Endothelial cell (in vitro differentiated cells): ENCODE measurements at places on chromosomes 3 and 15.
A peak's percentile ranks its signal among the peaks of the same experiment; 100 is the strongest.

DNA sequence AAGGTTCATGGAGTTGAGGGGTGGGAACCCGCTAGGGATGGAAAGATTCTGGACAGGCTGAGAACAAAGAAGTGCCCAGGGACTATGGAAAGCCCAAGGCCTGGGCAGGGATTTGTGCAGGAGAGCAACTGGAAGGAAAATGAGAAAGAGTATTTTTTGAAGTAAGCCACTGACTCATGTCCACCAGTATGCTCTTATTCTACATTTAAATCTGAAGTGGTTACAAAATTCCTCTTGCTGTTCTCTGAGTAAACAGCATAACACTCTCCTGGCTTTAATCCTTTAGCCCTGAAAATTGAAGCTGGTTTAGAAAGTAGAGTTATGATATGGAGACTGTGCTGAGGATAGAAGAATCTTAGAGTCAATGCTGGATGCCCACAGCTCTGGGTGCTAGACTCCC is 165.2 kb downstream of the ISL2 start:
- no peaks in the 10 kb centered on the region for H3K36me3 ChIP-seq
- H3K27ac ChIP-seq = peak overlapping the region; percentile 42
- H3K27me3 ChIP-seq = peaks cover 4% of the 10 kb centered on the region

DNA sequence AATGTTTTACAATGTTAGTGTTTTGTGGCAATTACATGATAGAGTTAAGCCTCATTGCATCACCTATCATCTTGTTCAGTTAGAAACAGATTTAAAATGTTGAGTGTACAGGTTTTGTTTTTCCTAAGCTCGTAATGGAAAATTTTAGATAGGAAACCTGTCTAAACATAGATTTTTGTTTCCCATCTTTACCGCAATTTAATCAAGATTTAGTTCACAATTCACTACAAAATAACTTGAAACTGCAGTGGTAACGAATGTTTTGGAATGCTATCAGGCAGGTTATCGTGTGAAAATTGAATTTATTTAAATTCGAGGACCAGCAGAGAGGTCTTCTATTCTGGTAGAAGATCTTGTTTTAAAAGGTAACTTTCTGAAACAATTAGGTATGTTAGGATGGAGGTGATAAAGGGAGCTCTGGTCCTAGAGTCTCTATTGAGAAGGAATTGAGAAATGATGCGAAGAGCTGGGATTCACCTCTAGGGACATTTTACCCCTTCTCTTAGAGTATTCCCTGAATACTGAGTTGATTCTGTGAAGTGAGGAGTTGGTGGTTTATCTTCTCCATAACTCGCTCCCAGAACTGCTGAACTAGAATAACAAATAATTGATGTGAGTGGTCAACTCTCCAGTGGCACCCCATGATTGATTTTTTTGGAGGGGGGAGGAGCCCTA is 1.4 kb downstream of the DOCK3 start:
- H3K27ac ChIP-seq = no peak overlapping the region
- peaks cover 10% of the 10 kb centered on the region for H3K27me3 ChIP-seq
- DNase-seq = no peak
- H3K36me3 ChIP-seq = peaks cover 8% of the 10 kb centered on the region

- H3K36me3 ChIP-seq = no peaks in the 10 kb centered on the region
- DNase-seq = no peak
- no peaks in the 10 kb centered on the region for H3K27me3 ChIP-seq
- no peak overlapping the region for H3K27ac ChIP-seq
- no peaks in the 10 kb centered on the region for H3K4me1 ChIP-seq
- H3K4me3 ChIP-seq = no peak overlapping the region
Measured at GRCh38 chr3:36740787-36741186, 23.6 kb downstream of the DCLK3 start.

GRCh38 chr3:69413551-69414207 is 27.8 kb upstream of the FRMD4B start:
- H3K27me3 ChIP-seq = peaks cover 3% of the 10 kb centered on the region
- H3K4me1 ChIP-seq = peaks cover 9% of the 10 kb centered on the region
- no peak overlapping the region for H3K4me3 ChIP-seq
- no peak overlapping the region for H3K27ac ChIP-seq

GRCh38 chr15:94631608-94632007 is 400.2 kb downstream of the MCTP2 start:
- H3K4me3 ChIP-seq = no peak overlapping the region
- H3K27me3 ChIP-seq = no peaks in the 10 kb centered on the region
- peaks cover 10% of the 10 kb centered on the region for H3K4me1 ChIP-seq
- no peak for DNase-seq
- no peaks in the 10 kb centered on the region for H3K36me3 ChIP-seq
- H3K27ac ChIP-seq = no peak overlapping the region

- H3K36me3 ChIP-seq = no peaks in the 10 kb centered on the region
- H3K27ac ChIP-seq = no peak overlapping the region
- no peaks in the 10 kb centered on the region for H3K4me1 ChIP-seq
- no peaks in the 10 kb centered on the region for H3K27me3 ChIP-seq
Measured at GRCh38 chr3:4413467-4413866, 53.6 kb downstream of the SUMF1 start.

DNA sequence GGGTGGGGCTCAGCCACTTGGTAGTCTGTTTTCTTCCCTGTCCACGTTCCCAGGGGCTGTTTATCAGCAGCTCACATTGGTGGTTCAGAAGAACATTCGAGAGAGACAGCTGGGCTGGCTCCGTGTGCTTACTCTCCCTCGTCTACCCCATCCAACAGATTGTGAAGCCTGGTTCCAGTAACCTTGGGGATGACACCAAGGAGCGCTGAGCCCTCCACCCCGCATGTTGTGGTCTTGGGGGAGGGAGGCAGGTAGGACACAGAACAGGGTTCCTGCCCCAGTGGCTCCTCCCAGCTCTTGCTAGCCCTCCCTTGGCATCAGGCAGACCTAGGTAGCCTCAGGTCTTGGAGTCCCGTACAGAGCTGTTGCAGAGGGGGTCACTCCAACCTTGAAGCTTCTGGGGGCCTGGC is 33.1 kb downstream of the KLF13 start:
- peaks cover 9% of the 10 kb centered on the region for H3K36me3 ChIP-seq
- peaks cover 5% of the 10 kb centered on the region for H3K27me3 ChIP-seq
- H3K4me3 ChIP-seq = no peak overlapping the region

- H3K4me1 ChIP-seq = no peaks in the 10 kb centered on the region
- no peak for DNase-seq
- no peak overlapping the region for H3K4me3 ChIP-seq
- no peaks in the 10 kb centered on the region for H3K36me3 ChIP-seq
- H3K27me3 ChIP-seq = peaks cover 2% of the 10 kb centered on the region
- H3K27ac ChIP-seq = no peak overlapping the region
Measured at GRCh38 chr15:85992224-85992623, 87.4 kb upstream of the AGBL1 start.

DNA sequence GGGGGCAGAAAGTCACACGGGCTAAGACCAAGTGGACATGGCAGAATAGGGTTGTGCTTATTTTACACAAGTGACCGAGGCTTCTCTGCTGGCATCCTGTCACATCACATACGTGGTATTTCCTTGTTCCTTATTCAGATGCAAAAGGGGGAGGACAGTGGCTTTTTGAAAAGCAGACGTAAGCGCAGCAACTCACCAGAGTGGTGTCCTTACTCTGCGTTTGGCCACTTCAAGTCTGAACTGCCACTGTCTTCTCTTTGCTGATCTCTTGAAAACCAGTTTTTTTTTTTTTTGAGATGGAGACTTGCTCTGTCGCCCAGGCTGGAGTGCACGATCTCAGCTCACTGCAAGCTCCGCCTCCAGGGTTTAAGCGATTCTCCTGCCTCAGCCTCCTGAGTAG is 113.2 kb downstream of the SOX2 start:
- no peak for DNase-seq
- no peak overlapping the region for H3K27ac ChIP-seq
- H3K4me1 ChIP-seq = peaks cover 3% of the 10 kb centered on the region

DNA sequence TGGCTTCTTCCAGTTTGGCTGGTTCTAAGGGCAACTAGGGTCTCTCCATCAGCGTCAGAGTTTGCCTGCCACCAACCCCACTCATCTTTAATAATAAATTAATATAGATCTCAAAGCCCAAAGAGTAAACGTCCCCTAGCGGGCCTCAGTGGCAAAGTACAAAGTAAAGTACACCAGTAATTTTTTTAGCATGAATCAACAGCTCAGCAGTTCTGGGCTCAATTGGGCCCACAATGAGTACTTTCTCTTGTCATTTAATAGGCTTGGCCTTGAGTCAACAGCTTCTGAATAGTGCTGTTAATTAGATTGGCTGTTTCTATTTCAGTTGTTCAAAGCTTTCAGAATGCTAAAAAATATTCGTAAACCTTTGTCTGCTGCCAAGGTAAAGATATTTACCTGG is 89.0 kb upstream of the PFN2 start:
- no peak for DNase-seq
- H3K4me3 ChIP-seq = no peak overlapping the region
- H3K36me3 ChIP-seq = peaks cover 4% of the 10 kb centered on the region
- no peaks in the 10 kb centered on the region for H3K4me1 ChIP-seq

DNA sequence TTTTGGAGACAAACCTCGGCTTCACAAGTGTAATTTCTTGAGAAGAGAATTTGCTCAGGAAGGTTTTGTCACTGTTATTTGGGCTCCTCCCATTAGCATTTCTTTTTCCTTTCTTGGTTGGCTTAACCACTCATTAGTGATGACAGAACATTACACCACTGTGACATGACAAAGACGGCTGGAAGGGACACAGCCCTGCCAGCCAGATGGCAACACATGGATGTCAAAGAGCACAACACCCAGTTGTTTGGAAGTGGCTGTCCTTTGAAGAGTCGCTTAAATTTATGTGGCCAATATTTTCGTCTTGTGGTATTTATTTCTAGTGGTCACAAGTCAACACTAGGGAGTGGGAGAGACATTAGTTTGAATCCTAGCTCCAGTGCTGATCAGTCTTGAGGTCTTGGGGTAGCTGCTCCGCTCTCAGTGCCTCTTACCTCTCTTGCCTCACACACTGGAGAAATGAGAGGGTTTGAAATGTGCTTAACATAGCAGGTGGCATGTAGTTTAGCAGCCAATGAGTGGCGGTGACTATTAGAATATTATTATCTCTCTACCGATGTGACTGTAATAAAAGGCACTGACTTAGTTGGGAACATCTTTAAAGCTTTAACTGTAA is 92.8 kb downstream of the FRMD4B start:
- peaks cover 22% of the 10 kb centered on the region for H3K4me1 ChIP-seq
- H3K36me3 ChIP-seq = peaks cover 19% of the 10 kb centered on the region
- no peaks in the 10 kb centered on the region for H3K27me3 ChIP-seq
- H3K4me3 ChIP-seq = no peak overlapping the region

- H3K4me3 ChIP-seq = no peak overlapping the region
- H3K27ac ChIP-seq = no peak overlapping the region
- H3K4me1 ChIP-seq = peaks cover 24% of the 10 kb centered on the region
- no peak for DNase-seq
Measured at GRCh38 chr15:70324001-70324974, 226.6 kb upstream of the TLE3 start.

GRCh38 chr3:182241766-182242488 is 530.2 kb downstream of the SOX2 start:
- peaks cover 11% of the 10 kb centered on the region for H3K4me1 ChIP-seq
- H3K4me3 ChIP-seq = no peak overlapping the region
- H3K36me3 ChIP-seq = no peaks in the 10 kb centered on the region
- H3K27me3 ChIP-seq = peaks cover 1% of the 10 kb centered on the region
- no peak for DNase-seq

DNA sequence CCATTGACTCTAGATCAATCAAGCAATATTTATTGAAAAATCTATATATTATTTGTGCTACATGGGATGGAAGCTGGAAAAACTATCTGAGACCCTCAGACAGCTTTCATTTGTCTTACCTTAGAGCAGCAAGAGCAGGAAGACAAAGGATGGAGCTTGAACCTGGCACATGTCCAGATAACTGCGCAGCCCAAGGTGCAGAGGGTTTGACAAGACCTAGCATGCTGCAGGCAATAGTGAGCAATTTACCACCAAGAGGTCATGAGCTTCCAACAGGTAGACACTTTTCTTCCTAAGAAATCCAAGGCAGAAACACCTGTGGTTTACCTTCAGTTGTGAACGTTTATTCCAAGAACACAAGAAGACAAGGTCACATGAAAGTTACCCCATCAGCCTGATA is 214.7 kb upstream of the NECTIN3 start:
- no peaks in the 10 kb centered on the region for H3K27me3 ChIP-seq
- DNase-seq = no peak
- H3K4me3 ChIP-seq = no peak overlapping the region
- H3K4me1 ChIP-seq = no peaks in the 10 kb centered on the region

DNA sequence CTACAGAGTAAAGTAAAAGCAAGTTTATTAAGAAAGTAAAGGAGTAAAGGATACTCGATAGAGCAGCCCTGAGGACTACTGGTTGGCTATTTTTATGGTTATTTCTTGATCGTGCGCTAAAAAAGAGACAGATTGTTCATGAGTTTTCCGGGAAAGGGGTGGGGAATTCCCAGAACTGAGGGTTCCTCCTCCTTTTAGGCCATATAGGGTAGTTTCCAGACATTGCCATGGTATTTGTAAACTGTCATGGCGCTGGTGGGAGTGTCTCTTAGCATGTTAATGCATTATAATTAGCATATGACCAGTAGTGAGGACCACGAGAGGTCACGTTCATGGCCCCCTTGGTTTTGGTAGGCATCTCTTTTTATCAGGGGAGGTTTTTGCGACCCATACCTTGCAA is 213.1 kb downstream of the OSBPL10 start:
- H3K4me3 ChIP-seq = no peak overlapping the region
- no peak for DNase-seq
- H3K4me1 ChIP-seq = peaks cover 3% of the 10 kb centered on the region
- H3K36me3 ChIP-seq = peaks cover 4% of the 10 kb centered on the region
- H3K27me3 ChIP-seq = no peaks in the 10 kb centered on the region

DNA sequence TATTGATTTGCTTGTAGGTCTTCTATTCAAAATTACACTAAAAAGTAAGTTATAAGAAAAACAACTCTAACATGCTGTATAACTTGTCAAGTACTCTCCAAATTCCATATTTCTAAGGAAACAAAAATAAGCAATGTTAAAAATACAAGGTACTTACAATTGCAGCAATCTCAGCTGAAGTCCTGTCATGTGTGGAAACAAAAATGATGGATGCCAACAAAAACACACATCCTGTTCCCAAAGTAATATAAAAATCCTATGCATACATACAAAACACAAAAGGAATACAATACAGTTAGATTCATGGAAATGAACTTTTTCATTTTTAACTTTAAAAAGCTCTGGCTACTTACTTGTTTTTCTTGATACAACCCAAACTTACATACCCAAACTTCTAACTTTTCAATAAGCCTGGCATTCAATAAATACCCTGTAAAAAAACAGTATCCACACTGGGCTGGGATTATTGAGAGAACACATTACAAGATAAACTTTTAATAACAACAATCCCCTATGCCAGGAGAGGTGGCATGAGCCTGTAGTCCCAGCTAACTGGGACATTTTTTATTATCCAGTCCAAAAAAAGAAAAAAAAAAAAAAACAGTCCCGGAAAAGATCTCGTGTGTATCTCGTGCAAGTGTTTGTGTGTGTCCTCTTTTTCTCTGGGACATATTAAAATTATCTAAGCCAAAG is 14.7 kb downstream of the CMTM6 start:
- no peaks in the 10 kb centered on the region for H3K27me3 ChIP-seq
- no peak overlapping the region for H3K4me3 ChIP-seq
- H3K36me3 ChIP-seq = peaks cover 19% of the 10 kb centered on the region
- peaks cover 6% of the 10 kb centered on the region for H3K4me1 ChIP-seq

DNA sequence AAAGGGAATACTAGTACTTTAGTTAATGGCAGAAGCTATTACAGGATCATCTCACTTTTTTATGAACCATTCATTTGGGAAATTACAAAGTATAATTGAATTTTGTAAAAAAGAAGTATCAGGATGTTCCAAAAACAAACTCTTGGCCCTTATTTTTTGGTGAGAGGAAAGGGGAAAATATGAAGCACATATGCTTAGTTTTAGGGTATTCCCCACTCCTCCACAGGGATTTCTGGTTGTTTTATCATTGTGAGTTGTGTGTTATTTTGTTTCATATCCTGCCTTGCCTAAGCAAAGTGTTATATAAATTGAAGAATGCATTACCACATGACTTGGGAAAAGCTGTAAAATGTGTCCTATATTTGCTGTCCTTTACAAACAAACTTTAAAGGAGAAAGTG is 227.0 kb downstream of the FMN1 start:
- no peak overlapping the region for H3K4me3 ChIP-seq
- no peak for DNase-seq
- H3K27ac ChIP-seq = no peak overlapping the region
- H3K36me3 ChIP-seq = no peaks in the 10 kb centered on the region
